NCI-H510A (cell line): ENCODE measurements at places on chromosomes 7 and 10.

DNA sequence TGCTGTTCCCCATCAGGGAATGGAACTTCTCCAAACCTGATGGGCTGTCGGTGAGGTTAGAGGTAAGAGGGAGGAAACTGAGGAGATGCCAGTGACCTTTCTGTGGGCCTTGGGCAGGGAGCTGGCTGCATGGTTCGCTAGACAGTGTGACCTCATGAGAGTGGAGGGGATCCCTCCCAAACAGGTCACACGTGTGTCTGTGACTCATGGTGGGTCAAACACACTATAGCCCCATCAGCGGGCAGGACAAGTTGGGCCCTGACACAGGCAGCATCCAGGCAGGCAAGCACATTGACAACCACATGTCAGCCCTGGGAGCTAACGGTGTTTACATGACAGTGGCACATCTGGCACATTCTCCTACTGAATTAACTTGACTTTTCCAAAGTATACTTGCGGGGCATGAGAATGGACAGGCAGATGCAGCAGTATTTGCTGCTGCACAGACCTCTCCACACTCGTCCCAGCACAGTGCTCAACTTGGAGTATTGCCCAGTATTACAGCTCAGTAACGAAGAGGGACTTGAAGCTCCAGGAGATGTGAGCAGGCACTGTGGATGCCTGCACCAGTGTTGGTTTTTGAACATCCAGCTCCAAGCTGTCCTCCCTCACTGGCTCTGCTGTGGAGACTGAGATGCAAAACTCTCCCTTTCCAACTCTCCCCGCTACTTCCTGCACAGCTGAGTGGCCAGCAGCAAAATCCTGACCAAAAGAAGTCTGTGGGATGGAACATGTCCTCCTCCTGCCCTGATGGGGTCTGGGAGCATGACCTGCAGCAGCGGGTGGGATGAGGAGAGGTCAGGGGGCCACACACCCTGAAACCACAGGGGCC, 199.6 kb downstream of the WDR37 start:
- no peak for DNase-seq

- no peak for DNase-seq
These were observed 215.3 kb downstream of the KIF20B start for GRCh38 chr10:89916468-89917215.

- DNase-seq = no peak
These were observed 27.1 kb downstream of the ZNF775 start for GRCh38 chr7:150406312-150406566.

- DNase-seq = no peak
These were observed 78.7 kb upstream of the MKLN1 start for GRCh38 chr7:131249003-131249402.

DNA sequence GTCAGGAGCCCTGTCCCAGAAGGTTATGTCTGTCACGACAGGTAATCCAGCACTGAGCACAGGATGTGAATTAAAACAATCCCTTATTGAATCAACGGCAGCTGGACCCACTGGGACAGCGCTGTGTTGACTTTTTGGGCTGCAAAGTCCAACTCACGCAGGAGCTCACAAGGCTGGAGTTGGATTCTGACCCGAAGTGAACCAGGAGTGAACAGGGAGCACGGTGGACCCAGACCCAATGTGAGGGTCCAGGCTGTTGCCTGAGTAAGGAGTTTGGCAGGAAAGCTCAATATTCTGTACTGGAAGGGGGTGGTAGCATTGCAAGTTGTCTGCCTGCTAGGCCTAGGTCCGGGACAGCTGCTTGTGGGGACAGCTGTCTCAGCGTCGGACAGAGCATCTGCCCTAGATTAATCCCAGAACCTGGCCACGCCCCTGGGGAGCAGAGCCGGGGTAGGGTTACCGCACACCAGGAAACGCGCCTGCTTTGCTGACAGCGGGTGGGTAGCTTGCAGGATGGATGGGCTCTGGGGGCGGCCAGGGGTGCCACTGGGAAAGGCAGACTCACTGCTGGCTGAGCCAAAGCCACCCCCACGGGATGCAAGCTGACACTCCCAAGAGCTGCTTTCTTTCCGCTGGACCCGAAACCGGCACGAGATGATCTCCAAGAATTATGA, 24.0 kb downstream of the COL26A1 start:
- no peak for DNase-seq

DNA sequence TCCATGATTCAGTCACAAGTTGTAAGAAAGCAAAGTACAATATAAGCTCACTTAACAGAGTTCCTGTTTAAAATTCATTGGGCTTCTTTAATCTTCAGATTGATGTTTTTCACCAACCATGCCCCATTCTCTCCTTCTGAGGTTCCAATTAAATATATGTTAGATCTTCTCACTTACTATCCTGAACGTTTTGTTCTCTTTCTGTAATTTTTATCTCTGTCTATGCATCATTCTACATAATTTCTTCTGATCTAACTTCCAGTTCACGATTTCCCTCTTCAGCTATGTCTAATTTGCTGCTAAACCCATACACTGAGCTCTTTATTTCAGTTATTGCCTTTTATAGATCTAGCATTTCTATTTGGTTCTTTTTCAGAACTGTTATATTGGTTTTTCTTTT, 28.0 kb upstream of the SPOCK2 start:
- DNase-seq = no peak

DNA sequence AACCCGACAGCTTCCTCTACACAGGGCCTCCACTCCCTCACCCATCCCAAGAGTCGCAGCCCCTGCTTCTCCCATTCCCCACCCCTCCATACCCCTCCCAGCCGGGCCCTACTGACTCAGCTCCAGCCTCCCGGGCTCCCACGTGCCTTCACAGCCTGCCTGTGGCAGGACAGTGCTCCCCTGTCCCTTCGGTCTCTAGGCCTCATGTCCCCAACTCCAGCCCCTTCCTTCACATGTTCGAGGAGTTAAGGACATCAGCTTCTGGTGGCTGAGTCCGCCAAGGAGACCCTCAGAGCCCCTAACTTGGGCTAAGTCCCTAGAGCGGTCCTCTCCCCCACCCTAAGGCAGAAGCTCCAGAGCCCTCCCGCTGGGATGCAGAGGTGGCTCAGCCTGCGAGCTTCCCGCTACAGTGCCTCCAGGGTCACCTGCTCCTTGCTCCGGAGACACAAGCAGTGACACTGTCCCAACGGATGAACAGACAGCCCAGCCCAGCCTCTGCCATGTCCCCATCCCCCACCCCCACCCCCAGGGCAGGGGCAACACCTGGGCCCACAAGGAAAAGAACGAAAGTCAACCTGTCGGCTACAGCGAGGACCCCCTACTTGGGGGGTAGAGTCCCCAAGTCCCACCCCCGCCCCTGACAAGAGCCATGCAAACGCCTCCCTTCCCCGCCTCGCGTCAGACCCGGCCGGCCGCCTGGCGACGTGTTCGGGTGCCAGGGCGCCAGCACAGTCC, 716 bp downstream of the SMARCD3 start:
- DNase-seq = no peak

GRCh38 chr7:42792841-42793240, 119.0 kb downstream of the C7orf25 start:
- DNase-seq = no peak

- DNase-seq = no peak
These were observed 83.8 kb downstream of the DLG5 start for GRCh38 chr10:77842652-77843212.

GRCh38 chr10:22315455-22316285, 518 bp upstream of the COMMD3 start:
- DNase-seq = no peak

- DNase-seq = no peak
These were observed 11.4 kb upstream of the SCART1 start for GRCh38 chr10:133442191-133442966.

GRCh38 chr7:159031135-159031701, 113.4 kb downstream of the VIPR2 start:
- DNase-seq = no peak

DNA sequence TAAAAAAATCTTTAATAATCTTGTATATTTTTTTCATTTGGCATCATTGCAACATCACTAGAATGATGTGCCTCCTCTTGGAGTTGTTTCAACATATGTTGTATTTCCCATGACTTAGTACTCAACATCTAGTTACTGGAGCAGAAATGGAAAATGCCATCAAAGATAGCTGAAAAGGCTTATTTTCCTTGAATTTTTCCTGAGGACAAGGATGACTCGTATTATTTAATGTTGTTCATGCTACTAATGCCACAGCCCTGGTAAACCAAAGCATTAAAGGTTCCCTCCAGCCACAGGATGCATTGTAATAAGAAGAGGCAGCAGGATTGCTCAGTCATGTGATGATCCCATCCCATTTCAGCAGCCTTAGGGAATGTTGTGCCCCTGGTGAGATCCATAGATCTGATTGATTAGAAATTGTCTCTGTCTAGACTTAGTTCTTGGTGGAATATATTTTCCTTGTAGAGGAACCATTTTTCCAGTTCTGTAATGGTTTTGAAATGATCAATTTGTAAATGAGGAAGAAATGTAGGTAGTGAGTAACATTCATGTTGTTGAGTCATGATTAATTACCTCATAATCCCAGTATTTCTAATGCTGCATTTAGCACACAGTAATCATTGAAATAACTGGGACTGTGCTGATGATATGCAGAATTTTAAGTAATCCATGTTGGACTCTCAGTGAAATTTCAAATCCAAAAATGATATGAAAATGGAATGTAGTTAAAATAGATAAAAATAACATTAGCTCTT, 91.3 kb upstream of the SMIM30 start:
- no peak for DNase-seq

- no peak for DNase-seq
These were observed 73.3 kb upstream of the ANLN start for GRCh38 chr7:36316319-36316718.

- DNase-seq = no peak
These were observed 6.1 kb downstream of the ENTPD1 start for GRCh38 chr10:95761939-95762492.

GRCh38 chr7:100811480-100811879, 15.8 kb downstream of the EPHB4 start:
- DNase-seq = no peak

DNA sequence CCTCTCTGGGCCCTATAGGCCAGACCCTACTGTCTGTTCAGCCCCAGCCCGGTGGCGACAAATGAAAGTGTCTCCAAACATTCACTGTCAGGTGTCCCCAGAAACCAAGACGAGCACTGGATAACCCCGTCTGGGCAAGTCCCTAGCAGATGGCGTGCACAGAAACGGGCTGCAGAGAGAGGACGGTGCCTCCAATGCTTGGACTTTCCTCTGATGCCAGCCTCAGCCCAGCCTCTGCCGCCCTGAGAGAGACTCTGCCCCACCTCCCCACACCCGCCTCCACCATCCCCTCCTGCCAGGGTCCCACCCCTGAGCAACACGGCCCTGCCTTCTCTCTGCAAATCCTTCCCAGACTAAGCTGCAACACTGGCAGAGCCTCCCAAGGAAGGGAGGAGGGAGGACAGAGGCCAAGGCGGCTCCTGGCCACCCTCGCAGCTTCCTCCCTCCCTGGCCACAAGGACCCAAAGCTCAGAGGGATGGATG, 7.4 kb upstream of the LFNG start:
- DNase-seq = peak; percentile 65

DNA sequence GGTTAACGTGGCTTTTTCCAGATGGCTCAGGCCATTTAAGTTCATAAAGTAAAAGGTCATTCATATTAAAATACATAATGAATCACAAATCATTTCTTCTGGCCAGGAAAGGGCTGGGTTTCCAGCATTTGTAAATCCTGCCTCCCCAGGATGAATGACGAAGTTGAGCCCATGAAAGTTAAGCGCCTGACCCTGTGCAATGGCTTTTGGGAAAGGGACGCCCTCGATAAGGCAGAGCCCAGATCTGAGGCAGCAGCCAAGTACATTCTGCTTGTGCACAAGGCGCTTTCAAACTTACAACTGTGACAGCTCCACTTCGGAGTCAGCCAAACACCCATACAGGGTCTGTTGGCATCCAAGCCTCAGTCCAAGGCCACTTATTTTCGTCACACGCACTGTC, 2.8 kb downstream of the GIMAP6 start:
- no peak for DNase-seq

GRCh38 chr7:127417346-127417745, 24.8 kb upstream of the ZNF800 start:
- no peak for DNase-seq

DNA sequence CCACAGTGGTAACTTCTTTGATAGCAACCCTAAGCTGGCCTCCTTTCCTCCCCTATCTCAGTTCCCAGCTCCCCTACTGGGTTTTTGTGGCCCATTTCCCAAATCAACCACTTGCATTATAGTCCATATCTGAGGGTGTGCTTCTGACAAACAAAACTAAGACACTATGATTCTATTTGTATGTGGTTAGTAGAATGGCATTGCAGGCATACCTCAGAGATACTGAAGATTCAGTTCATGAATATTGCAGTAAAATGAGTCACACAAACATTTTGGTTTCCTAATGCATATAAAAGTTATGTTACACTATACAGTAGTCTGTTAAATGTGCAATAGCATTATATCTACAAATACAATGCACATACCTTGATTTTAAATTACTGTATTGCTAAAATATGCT, 15.4 kb upstream of the TMEM243 start:
- no peak for DNase-seq

DNA sequence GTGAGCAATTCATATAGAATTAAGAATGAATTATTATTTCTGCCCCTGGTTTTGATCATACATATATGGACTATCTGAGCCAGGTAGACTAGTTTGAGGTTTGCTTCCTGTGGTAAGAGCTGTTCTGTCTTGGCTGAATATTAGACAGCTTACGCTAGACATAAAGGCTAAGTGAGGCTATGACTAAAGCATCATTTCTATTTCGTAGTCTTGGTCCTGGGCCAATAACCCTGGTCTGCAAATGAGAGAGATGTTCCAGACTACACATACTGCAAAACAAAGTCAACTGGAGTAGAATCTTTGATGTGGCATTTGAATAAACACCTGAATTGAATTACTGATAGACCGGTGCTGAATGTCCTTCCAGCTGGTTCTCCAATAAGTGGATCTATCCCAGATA, 40.8 kb upstream of the CACNB2 start:
- DNase-seq = no peak

DNA sequence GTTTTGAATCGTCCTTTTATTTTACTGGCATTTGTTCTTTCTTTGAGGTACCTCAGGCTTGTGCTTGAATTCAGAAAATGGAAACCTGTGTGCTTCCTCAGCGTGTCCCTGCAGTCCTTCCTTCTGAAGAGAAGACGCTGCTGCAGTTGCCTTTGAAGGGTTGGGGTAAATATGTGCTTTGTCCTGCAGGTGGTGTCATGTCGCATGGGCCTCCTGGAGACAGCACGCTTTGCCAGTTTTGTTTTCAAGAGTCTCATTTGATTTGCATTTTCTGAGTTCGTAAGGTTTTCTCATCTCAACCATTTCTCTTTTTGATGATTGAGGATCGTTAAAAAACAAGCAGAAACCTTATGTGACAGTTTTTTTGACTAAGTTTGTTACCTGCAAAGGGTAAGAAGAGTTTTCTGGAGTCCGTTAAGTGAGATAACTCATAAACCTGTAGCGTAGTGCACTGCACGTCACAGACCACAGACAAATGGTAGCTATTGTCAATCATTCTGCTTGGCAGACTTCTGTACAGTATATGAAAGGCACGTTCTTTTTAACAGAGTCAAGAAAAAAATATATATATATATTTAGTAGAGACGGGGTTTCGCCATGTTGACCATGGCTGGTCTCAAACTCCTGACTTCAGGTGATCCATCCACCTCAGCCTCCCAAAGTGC, 57.0 kb downstream of the CDC123 start:
- peak; percentile 2 for DNase-seq
